HEK293T (cell line): ENCODE measurements at places on chromosomes 4 and X.

DNA sequence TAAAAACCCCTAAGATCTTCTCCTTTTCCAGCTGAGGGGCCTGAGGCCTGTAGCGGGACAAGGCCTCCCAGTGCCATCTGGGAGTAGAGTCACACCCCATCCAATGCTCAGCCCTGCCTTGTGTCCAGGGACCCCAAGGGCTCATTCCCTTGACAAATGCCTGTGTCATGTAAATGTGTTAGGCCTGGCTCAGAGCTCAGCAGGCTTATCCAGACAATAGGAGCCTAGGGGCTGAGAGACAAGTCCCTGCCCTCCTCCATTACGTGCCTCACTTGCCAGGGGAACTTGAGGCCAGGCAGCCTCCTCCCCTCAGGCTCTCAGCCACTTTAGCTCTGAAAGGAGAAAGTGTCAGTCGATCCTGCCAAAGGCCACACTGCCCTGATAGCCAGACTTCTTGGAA, 166.8 kb upstream of the MAMLD1 start:
- no peak for DNase-seq

GRCh38 chrX:3788494-3789233, 75.2 kb upstream of the PRKX start:
- no peak for DNase-seq

- no peak for DNase-seq
Measured at GRCh38 chrX:54695816-54696487, 102.1 kb downstream of the ITIH6 start.

- DNase-seq, result no peak
Measured at GRCh38 chr4:83025563-83025962, 9.4 kb upstream of the COPS4 start.

DNA sequence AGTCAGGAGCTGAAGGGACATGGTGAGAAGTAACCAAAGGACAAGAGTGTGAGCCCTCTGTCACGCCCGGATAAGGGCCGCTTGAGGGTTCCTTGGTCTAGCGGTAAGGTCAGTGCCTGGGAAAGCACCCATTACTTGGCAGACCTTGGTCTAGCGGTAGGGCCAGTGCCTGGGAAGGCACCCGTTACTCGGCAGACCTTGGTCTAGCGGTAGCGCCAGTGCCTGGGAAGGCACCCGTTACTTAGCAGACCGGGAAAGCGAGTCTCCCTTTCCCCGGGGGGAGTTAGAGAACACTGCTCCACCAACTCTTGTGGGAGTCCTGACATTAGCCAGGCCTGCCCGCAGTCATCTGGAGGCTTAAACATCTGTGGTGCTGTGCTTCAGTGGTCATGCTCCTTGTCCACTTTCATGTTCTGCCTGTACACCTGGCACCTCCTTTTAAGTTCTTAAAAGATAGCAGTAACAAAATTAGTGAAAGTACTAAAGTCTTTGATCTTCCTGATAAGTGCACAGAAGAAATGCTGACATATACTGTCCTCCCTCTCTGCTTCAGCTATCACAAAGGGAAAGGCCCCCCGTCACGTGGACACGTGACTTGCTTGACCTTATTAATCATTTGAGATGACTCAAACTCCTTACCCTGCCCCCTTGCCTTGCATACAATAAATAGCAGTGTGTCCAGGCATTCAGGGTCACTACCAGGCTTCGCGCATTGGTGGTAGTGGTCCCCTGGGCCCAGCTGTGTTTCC, 9.3 kb upstream of the SEC24B start:
- no peak for DNase-seq

DNA sequence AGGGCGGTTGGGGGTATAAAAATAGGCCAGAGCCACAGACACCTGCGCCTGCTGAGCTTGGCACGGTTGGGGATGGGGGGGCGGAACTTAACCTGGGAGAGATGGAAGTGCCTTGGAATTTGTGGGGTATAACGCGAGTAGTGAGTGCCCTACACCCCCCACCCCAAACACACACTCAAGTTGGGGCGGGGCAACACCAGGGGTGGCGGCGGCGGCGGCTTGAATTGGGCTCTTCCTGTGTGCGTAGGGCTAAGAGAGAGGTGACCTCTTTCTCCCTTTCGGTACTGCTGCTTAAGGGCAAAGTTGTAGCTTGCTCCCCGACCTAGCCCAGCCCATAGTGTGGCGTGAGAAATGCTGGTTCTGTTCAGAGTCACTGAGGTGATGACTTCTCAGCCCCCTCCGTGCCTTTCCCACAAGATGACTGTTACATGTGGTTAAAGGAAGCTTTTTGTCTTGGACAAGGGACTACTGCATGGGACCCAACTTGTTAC, 839 bp downstream of the STK26 start:
- DNase-seq, result no peak
